Activated CD8-positive, alpha-beta memory T cell treated with anti-CD3 and anti-CD28 coated beads for 1 hour (primary cell): ENCODE measurements at places on chromosomes 5 and 9.

DNA sequence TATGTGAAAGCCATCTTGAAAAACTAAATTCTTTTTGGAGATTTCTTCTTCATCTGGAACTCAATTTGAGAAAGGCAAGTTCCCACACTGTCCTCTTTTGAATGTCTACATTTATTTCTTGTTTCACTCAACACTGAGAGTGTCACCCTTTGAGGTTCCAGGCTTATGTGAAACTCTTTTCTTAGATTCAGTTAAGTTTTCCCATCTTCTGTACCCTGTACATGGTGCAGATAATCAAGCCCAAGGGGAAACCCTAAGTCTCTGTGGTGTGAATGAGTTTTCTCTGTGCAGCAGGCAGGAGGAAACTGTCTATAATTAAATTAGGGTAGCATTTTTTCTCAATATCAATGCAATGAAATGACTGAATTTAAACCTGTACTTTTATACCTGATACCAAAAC, 72.3 kb upstream of the PRLR start:
- no peak for DNase-seq

GRCh38 chr5:166369807-166370206, 1921.6 kb upstream of the WWC1 start:
- no peak for DNase-seq

DNA sequence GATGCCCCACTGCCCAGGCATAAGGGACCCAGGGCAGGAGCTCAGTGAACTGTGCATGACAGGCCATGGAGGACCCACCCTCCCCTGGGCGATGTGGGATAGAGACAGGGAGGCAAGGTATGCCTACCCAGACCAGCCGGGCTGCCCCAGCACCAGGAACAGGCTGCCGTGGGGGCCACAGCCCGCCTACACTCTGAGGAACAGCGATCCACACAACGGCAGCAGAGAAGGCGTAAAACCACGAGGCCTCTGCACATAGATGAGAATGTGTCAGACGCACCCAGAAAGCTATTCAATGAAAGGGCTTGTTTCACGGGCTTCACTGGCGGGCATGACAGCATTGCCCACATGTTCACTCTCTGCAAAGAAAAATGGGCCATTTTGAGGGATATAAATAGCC, 49.5 kb downstream of the SEMA4D start:
- no peak for DNase-seq

DNA sequence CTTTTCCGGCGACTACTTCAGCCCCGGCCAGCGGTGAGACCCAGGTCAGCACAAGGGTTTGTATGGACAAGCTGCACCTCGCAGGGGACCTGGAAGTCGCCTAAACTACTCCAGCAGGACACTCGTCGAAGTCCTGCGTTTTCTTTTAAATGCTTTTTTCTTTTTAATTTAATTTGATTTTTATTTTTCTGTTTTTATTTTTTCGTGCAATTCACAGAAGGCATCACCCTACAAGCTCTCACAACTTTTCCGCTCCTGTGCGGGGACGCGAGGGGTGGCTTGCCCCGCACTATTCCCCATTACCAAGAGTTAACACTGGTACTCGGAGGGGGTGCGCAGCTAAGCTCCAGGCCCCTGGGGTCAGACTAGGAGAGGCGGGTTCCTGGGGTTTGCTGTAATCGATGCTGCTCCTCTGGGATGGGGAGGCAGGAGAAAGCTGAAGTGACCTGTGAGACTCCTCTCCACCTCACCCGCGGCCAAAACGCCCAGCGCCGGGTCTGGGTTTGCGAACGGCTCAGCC, 1.3 kb downstream of the EDIL3 start:
- DNase-seq: no peak

GRCh38 chr9:89795538-89796195, 190.9 kb downstream of the GADD45G start:
- no peak for DNase-seq

DNA sequence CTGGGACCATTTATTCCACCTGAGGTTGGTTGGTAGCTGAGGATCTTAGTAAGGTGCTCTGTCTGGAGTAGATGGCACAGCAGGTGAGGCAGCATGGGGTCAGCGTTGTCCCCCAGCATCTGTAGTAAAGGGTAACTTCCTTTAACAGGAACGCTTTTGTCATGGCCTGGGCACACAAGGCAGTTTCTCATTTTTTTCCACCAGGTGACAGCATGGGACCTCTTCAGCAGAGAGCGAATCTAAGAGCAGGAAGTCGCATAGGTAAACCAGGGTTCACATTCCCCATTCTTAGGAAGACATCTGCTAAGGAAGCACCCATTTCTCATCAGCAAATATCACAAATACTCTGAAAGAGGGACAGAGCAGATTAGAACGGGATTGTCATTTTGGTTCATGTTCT, 56.5 kb downstream of the GPR107 start:
- no peak for DNase-seq

DNA sequence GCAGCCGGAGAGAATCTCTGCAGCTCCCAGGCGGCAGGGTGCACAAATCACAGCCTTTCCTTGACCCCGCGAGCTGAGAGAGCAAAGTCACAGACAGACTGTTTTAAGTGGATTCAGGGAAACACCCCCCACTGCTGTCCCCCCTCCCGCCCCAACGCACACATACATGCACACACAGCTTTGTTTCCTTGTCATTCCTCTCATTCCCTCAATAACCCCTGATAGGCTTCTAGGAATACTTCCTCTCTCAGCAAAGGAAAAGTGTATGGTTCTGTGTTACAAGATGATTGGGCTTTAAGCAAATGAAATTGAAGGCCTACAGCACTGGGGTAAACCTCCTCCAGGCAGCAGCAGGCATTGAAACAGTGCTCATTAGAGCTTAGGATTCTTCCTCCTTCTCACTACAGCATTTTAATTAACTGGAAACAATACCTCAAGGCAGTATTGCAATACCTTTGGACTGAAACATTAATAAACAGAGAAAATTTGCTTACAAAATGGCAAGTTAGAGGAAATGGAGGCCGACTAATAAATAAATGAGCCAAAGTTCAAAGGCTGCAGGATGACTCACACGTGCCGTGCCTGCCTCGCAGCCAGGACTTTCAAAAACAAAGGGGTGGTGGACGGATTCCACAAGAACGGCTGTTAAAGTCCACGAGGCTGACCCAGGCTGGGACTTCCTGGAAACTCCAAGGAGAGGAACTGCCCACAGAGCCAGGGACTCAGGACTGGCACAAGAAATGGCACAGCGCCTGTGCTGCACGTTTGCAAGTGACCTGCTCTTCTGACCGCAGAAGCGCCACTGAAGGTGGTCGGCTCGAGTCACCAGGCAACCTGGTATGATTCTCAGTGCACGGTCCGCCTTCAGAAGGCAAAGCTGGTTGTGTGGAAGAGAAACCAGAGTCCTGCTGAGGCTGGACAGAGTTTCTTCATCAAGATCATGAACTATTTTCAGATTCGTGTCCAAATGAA, 236.2 kb downstream of the SYK start:
- DNase-seq: no peak

DNA sequence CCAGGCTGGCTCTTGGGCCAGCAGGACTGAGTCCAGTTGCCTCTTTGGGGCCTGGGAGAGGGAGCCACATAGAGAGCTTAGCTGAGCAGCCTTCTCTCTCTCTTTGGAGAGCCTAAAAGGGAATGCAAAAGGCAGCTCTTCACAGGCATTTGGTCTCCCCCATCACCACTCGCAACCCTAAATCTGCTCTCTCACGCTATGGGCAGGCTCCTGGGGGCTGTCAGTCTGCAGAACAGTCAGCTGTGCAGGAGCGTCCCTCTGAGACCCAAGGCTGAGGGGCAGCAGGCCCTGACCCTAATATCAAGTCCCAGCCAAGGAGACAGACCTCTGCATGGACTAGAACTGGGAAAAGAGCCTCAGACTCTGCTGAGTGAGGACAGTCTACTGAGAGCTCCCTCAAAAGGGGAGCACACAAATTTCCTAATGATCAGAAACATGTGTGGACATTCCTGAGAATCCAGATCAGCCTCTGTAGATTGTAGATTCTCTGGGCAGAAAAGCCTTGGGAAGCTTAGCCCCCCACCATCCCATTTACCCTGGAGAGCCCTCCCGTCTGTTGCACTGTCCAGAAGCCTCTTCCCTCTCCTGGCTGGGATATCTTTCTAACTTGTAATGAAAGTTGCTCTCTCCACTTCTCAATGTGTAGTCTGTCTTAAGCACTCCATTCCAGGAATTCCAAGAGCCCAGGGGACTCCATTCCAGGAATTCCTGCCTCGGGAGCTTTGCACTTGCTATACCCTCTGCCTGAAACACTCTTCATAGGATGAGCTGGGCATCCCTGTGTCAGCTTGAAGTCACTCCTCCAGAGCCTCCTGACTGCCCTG, 79.4 kb downstream of the FAM114A2 start:
- DNase-seq: no peak

DNA sequence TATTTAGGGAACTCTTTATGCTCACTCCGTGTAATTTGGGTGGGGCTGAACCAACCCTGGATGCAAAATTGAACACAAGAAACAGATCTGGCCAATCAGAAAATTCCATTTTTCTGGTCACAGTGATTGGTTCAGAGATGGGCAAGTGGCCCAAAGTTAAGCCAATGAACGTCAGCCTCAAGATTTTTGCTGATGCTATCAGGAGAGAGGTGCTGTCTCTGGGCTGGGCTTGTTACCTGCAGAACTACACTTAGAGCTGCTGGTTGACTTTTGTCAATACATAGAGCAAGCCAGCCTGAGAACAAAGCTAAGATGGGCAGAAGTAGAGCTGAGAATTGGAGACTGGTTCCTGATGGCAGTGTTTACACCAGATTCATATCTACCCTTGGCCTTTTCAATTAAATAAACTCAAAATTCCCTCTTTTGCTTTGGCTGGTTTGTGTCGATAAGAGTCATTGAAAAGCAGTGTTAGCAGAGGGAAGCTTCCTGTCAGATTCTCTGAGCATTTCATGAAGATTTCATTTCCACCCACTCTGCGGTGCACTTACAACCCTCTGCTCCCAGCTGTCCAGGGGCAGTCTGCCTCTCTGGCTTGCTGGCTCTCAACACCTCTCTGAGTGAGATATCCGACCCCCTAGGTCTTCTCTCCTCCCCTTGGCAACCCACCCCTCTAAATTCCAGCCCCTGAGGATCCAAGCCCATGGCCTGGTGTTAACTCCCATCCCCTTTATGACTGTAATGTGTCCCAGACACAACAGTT, 64.5 kb upstream of the PPARGC1B start:
- no peak for DNase-seq

GRCh38 chr5:177501874-177502678, 4.7 kb upstream of the PDLIM7 start:
- DNase-seq: no peak

GRCh38 chr5:72451741-72452505, 55.3 kb downstream of the ZNF366 start:
- DNase-seq: no peak

GRCh38 chr9:97109194-97109811, 70.4 kb upstream of the CTSV start:
- DNase-seq: no peak

DNA sequence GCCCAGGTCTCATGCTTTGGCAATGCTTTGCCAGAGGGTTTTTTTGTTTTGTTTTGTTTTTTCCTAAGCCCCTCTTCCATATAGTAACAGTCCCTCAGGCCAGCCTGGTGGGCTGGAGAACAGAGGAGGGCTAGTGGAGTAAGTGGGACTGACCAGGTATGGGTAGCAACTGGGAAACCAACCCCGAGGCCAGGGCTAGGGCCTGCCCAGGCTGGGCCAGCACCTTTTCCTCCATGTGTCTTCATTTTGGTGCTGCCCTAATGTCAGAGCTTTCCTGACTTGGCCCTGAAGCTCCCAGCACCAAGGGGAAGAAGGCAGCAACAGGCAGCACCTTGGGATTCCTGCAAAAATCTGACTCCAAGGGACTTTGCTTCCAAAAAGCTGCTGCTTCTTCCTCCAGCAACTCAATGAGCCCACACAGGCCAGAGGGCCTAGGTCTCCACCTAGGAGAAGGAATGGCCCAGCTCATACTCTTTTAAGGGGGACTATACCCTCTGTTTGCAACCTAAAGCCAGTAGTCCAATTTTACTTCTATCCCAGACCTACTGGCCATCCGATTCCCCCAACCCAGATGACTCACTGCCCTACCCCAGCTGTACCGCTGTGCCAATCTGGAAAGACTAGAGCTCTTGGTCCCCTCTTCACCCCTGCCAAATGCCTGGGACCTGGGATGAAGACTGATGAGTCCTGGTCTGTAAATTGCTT, 105.1 kb downstream of the PSD2 start:
- DNase-seq: no peak

- no peak for DNase-seq
Observed at GRCh38 chr5:168960497-168960896, 340.4 kb downstream of the SLIT3 start.

DNA sequence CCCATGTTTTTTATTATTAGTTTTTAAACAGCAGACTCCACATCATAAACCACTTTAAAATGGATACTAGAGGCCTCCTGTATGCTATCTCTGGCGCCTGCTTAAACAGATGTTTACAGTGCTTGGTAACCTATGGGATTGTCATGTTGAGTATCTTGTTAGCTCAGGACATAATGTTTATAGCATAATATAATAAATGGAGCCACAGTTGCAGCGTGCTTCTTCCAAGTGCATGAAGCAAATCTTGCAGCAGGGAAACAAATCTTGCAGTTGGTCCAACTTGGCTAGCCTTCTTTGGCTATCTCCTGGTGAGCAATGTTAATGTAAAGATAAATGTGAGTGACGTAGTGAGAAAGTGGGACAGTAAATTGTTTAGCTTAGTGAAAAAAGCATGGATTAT, 2.8 kb downstream of the GHR start:
- no peak for DNase-seq

DNA sequence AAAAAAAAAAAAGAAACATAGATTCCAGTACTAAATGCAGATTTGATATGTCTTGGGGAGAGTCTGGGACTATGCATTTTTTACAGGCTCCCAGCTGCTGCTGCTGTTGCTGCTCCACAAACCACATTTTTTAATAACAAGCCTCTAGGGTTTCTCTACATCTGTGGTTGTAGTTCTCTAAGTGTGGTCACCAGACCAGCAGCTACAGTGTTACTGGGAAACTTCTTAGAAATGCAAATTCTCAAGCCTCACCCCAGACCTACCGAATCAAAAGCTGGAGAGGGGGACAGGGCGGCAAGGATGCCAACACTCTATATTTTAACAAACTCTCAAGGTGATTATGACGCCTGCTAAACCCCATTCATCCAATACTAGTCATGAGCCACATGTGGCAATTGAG, 293.4 kb upstream of the PTGER4 start:
- DNase-seq: no peak

DNA sequence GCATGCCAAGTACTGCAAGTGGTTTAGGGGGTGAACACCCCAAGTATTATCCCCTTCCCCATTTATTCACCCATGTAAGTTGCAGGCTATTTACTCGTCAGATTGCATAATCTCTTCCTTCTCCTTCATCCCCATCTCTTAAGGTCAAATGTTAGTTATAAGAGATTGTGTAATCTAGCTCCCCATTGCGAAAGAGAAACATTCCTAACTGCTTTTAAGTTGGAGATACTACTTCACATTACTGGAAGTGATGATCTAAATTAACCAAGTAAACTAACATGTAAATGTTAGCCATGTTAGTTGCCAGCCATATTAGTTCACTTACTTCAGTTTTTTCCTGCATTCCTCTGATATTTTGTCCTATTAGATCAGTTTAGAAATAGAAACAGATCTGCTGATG, 262.3 kb downstream of the TAF11L14 start:
- DNase-seq: no peak
